Neural progenitor cell (in vitro differentiated cells): ENCODE measurements at places on chromosomes 2 and 18. TPM values are rescaled to one million over a fixed set of nuclear protein-coding genes. Genes with fewer than 3 reads are reported as not detected.

TTR gene
- 1.8 TPM in 1 of 2 replicates, not detected in the other for total RNA-seq

ATOH8 gene
- 0.43 TPM in 1 of 2 replicates, not detected in the other for total RNA-seq

DIPK1C gene
- 12.9 and 13.7 TPM in 2 replicates for total RNA-seq

- H3K4me3 ChIP-seq = no peak overlapping the region
- no peaks in the 10 kb centered on the region for H3K27me3 ChIP-seq
- H3K4me1 ChIP-seq = peaks cover 8% of the 10 kb centered on the region
- no peak overlapping the region for H3K27ac ChIP-seq
- H3K36me3 ChIP-seq = no peaks in the 10 kb centered on the region
Measured at GRCh38 chr2:160305081-160305750, 105.1 kb upstream of the ITGB6 start.

STK17B gene
- total RNA-seq = 18.6 and 35.4 TPM in 2 replicates

PLEKHM3 gene
- 15.1 and 19.5 TPM in 2 replicates for total RNA-seq

CRYGD gene
- total RNA-seq = not detected in 2 replicates

TTN gene
- total RNA-seq = 0.53 and 1.3 TPM in 2 replicates

GRCh38 chr2:194602750-194603149 lies 1054.3 kb upstream of the SLC39A10 start:
- H3K27ac ChIP-seq = no peak overlapping the region
- no peak for DNase-seq
- no peaks in the 10 kb centered on the region for H3K27me3 ChIP-seq
- no peaks in the 10 kb centered on the region for H3K4me1 ChIP-seq

SERPINB13 gene
- total RNA-seq = not detected in 2 replicates

GRCh38 chr18:63126134-63127069 lies 193.2 kb downstream of the BCL2 start:
- DNase-seq = no peak
- H3K27me3 ChIP-seq = no peaks in the 10 kb centered on the region
- no peaks in the 10 kb centered on the region for H3K36me3 ChIP-seq
- no peak overlapping the region for H3K4me3 ChIP-seq

- no peaks in the 10 kb centered on the region for H3K27me3 ChIP-seq
- no peaks in the 10 kb centered on the region for H3K36me3 ChIP-seq
- H3K4me1 ChIP-seq = peaks cover 18% of the 10 kb centered on the region
- H3K4me3 ChIP-seq = no peak overlapping the region
- DNase-seq = no peak
Measured at GRCh38 chr2:11163439-11164317, 8.4 kb downstream of the SLC66A3 start.

DNA sequence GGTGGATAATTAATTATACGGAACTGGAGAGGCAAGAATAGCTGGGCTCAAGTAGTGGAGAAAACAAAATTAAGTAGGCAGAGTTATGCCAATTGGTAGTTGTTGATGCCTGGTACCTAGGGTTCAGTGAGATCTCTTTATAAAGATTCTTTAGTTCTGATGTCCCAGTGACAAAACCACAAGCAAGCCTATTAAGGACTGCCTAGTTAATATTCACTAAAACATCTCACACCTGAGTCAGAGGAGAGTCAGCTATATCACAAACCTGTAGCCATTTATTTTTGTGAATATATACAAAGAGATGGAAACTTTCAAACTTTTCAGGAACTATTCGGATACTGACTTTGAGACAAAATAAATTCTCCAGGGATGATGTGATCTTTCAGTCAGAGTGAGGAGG lies 213.9 kb upstream of the CYP26B1 start:
- H3K36me3 ChIP-seq = no peaks in the 10 kb centered on the region
- H3K4me3 ChIP-seq = no peak overlapping the region
- H3K27ac ChIP-seq = no peak overlapping the region
- H3K27me3 ChIP-seq = no peaks in the 10 kb centered on the region
- H3K4me1 ChIP-seq = no peaks in the 10 kb centered on the region

DNA sequence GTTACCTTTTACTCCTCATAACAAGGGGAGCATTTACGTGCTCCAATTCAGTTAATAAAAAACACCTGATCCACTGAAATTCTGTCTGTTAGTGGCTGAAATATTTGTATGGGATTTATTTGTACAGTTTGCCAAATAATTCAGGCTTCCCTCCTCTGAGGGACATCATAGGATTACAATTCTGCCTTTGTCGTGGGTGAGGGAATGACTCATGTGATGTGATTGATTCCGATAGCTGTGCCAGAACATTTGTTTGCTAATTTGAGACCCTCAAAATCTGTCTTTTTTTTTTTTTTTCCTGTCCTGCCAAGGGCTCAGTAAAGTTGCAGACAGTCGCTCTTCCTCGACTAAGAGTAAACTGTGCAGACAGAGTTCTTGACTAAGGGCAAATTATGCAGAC lies 612.6 kb upstream of the CDH2 start:
- H3K27ac ChIP-seq = no peak overlapping the region
- H3K27me3 ChIP-seq = no peaks in the 10 kb centered on the region
- no peak overlapping the region for H3K4me3 ChIP-seq

- H3K4me1 ChIP-seq = no peaks in the 10 kb centered on the region
- H3K27me3 ChIP-seq = no peaks in the 10 kb centered on the region
- no peaks in the 10 kb centered on the region for H3K36me3 ChIP-seq
- H3K27ac ChIP-seq = no peak overlapping the region
Measured at GRCh38 chr2:134334542-134335353, 80.9 kb downstream of the MGAT5 start.

PRKRA gene
- total RNA-seq = 120 and 135 TPM in 2 replicates

GRCh38 chr2:2061091-2061696 lies 269.9 kb downstream of the MYT1L start:
- H3K4me1 ChIP-seq = no peaks in the 10 kb centered on the region
- H3K27ac ChIP-seq = no peak overlapping the region
- no peaks in the 10 kb centered on the region for H3K27me3 ChIP-seq
- H3K36me3 ChIP-seq = no peaks in the 10 kb centered on the region

C2orf66 gene
- total RNA-seq = 0.15 and 0.43 TPM in 2 replicates

GRCh38 chr2:26471766-26472706 lies 5.9 kb downstream of the OTOF start:
- H3K4me1 ChIP-seq = peaks cover 2% of the 10 kb centered on the region
- no peak for DNase-seq
- no peak overlapping the region for H3K4me3 ChIP-seq
- no peaks in the 10 kb centered on the region for H3K27me3 ChIP-seq
- H3K36me3 ChIP-seq = no peaks in the 10 kb centered on the region

- H3K27ac ChIP-seq = no peak overlapping the region
- no peaks in the 10 kb centered on the region for H3K36me3 ChIP-seq
- peaks cover 3% of the 10 kb centered on the region for H3K4me1 ChIP-seq
- H3K4me3 ChIP-seq = no peak overlapping the region
Measured at GRCh38 chr18:10377956-10378355, 76.5 kb upstream of the APCDD1 start.

ASAP2 gene
- total RNA-seq = 26.1 and 31.7 TPM in 2 replicates

IL1B gene
- not detected in 2 replicates for total RNA-seq

TMEM237 gene
- 58.0 and 82.9 TPM in 2 replicates for total RNA-seq
